AG04450 (cell line): ENCODE measurements at places on chromosomes 6 and 20.
A peak's percentile ranks its signal among the peaks of the same experiment; 100 is the strongest.

- no peak for DNase-seq
Observed at GRCh38 chr6:35402856-35403191, 49.3 kb upstream of the FANCE start.

GRCh38 chr20:23116311-23117089 lies 30.4 kb upstream of the CD93 start:
- peak; percentile 36 for DNase-seq

GRCh38 chr6:112038268-112038667 lies 15.6 kb upstream of the CCN6 start:
- DNase-seq, result no peak

- no peak for DNase-seq
Observed at GRCh38 chr20:36085686-36086267, 68.8 kb upstream of the EPB41L1 start.

GRCh38 chr6:42113936-42114636 lies 28.3 kb downstream of the C6orf132 start:
- no peak for DNase-seq

DNA sequence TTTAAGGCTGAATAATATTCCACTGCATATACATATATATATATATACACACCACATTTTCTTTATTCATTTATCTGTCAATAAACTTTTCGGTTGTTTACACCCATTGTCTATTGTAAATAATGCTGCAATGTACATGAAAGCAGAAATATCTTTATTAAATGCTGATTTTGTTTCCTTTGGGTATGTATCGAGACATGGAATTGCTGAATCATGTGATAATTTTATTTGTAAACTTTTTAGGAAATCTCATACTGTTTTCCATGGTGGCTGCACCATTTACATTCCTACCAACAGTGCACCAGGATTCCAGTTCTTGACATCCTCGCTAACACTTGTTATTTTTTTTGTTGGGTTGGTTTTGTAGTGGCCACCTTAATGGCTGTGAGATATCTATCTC lies 14.1 kb upstream of the HLA-DOA start:
- DNase-seq, result no peak

- DNase-seq, result no peak
Observed at GRCh38 chr6:74657011-74657410, 548.8 kb downstream of the COL12A1 start.

GRCh38 chr6:56984884-56985283 lies 30.0 kb downstream of the BEND6 start:
- DNase-seq, result no peak

DNA sequence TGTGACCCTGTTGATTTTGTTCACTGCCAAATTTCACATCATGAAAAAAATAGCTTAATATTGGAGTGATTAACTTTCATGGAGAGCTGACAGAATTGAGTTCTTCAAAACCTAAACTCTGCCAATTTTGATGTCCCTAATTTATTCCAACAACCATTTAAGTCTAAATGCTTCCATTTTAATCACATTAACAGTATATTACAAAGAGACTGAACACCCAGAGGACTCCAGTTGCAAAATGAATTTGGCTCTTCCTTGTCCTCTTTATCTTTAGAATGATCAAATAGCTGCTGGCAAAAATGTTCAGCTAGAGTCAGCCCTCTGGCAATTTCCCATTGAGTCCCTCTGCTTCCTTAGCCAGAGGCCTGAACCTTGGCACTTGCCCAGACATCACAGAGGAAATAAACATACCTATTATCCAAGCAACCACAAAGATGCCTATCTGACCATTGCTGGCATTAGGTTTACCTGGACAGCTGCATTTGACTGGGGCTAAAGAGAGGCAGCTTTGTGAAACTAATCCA lies 299.0 kb upstream of the STXBP5 start:
- no peak for DNase-seq
